Activated T-cell treated with anti-CD3 and anti-CD28 coated beads for 24 hours (primary cell): ENCODE measurements at places on chromosomes 7 and 10.

GRCh38 chr10:34544400-34544799, 270.7 kb downstream of the PARD3 start:
- DNase-seq, result no peak

GRCh38 chr7:121739465-121739864, 133.5 kb upstream of the PTPRZ1 start:
- DNase-seq, result no peak

DNA sequence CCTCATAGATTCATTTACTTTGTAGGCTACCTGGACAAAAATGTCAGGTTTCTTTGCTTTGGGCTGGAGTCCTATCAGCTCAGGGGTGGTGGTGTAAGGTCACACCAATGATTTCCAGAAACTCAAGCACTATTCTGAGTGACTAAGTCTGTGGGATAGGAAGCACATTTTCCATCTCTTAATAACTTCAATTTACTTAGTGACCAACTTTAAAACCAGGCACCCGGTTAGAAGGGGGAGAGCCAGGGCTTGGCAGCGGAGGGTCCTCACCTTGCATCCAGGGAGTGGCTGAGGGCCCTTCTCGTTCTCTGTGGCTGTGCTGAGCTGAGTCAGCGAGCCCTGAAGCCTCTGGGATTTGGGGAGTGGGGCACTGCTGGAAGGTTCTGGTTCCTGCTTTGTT, 6.7 kb downstream of the CHST3 start:
- no peak for DNase-seq

- DNase-seq, result no peak
These were observed 11.0 kb downstream of the RASGEF1A start for GRCh38 chr10:43255634-43256431.

DNA sequence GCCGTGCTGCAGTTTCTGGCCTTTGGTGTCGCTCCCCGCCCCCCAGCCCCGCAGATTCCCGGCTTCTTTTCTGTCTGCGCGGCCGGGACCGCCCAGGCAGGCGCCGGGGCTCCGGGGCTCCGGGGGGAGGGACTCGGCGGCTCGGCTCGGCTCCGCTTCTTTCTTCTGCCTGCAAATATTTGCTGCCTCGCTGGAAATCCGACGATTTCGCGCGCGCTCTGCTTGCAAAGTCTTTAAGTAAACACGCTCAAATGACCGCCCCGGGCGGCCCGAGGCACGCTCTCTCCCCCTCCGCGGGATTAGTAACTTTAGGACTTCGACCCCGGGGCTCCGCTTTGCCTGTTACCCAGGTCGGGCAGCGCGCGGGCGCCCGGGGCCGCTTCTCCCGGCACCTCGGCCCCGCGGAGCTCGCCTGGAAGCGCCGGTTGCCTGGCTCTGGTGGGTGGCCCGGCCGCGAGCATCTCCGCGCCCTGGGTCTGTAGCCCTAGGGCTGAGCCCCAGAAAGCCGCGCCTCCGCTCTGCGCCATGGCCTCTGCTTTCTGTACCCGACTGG, 3.9 kb upstream of the GATA3 start:
- no peak for DNase-seq
